ENCODE measurements at places on chromosomes 6 and 20.
A peak's percentile ranks its signal among the peaks of the same experiment; 100 is the strongest.

GRCh38 chr6:71529026-71529425 lies 240.4 kb downstream of the OGFRL1 start:
- H3K4me1 ChIP-seq = no peaks in the 10 kb centered on the region
- H3K27me3 ChIP-seq = peaks cover 3% of the 10 kb centered on the region
- no peak overlapping the region for H3K27ac ChIP-seq

GRCh38 chr20:24643731-24644626 lies 174.6 kb downstream of the SYNDIG1 start:
- DNase-seq = no peak
- H3K4me3 ChIP-seq = no peak overlapping the region
- H3K27ac ChIP-seq = no peak overlapping the region
- H3K27me3 ChIP-seq = peaks cover 24% of the 10 kb centered on the region
- no peaks in the 10 kb centered on the region for H3K36me3 ChIP-seq
- H3K4me1 ChIP-seq = peaks cover 4% of the 10 kb centered on the region

DNA sequence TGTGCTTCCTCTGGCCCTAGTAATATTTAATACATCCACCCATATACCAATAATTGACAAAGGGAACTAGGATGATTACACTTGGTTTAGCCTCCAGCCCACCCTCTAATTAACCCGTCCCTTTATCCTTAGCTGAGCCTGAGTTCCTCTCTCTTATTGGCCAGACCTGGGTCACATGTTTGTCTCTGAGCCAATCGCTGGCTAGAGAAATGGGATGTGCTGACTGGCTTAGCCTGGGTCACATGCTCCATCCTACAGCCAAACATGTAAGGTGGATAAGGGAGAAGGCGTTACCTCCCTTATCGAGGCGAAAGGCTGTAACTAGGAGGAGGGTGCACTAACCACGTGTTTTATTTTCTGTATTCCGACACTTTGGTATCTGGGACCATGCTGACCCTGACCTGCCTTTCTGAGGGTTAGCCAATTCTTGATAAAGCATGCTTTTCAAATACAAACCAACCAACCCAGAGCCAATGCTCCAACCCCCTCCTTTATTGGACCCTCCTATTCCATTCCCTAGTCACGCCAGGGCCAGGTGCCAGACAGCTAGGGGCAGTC lies 262.7 kb downstream of the PREX1 start:
- H3K4me3 ChIP-seq = no peak overlapping the region
- DNase-seq = no peak

DNA sequence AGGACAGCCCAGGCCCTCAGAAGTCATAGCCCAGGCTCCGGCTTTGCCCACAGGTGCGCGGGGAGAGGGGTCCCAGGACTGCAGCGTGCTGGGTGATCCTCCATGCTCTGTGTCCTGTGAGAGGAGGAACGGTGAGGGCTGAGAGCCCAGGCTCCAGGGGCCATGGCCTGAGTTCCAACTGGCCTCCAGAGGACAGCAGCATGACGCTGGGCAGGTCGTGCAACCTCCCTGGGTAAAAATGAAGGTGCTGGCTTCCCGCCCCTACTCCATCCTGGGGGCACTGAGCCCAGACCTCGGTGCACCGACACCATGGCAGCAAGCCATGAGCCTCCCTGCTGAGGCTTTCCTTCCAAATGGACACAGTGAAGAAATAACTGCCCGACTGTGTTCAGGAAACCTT lies 305.4 kb downstream of the TAF4 start:
- no peaks in the 10 kb centered on the region for H3K4me1 ChIP-seq
- no peaks in the 10 kb centered on the region for H3K36me3 ChIP-seq
- peaks cover 4% of the 10 kb centered on the region for H3K27me3 ChIP-seq

DNA sequence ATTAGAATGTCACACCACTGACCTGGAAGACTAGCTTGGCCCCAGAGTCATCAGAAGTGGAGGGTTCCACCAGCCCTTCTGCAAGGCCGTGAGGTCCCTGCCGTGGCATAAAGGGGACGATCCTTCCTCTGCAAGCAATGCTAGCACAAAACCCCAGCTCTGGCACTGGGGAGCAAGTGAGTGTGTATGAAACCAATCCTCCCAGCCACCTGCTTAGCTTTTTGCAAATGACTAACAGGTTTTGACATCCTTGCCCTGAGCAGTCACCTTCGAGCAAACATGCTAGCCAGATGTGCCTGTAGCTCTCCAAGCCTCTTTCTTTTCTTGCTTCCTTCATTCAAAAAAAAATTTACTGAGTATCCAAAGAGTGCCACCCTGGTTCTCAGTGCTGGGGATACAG lies 8.6 kb downstream of the SULF2 start:
- H3K27ac ChIP-seq = no peak overlapping the region
- peaks cover 52% of the 10 kb centered on the region for H3K27me3 ChIP-seq
- H3K4me1 ChIP-seq = no peaks in the 10 kb centered on the region

DNA sequence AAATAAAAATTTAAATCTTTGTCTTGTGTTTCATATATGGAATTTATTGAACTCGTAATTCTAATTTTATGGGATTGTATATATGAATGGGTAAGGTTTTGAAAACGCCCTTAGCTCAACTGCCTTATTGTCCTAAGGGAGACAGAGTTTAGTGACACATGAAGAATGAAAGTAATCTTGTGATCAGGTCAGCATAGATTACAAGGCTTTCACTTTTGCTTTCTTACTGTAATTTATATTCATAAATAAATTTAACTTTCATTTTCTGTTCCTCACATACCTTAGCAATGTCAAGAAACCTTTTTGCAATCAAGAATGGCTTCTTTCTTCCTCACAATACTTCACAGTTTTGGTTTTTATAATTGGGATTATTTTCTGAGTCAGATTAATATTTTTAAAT lies 14.4 kb downstream of the KPNA5 start:
- peaks cover 24% of the 10 kb centered on the region for H3K4me1 ChIP-seq
- DNase-seq = no peak
- peak overlapping the region; percentile 68 for H3K27ac ChIP-seq
- no peak overlapping the region for H3K4me3 ChIP-seq
- H3K36me3 ChIP-seq = peaks cover 40% of the 10 kb centered on the region

GRCh38 chr6:11828262-11828870 lies 49.8 kb upstream of the ADTRP start:
- H3K36me3 ChIP-seq = no peaks in the 10 kb centered on the region
- DNase-seq = no peak
- H3K27ac ChIP-seq = no peak overlapping the region
- H3K27me3 ChIP-seq = no peaks in the 10 kb centered on the region
- no peak overlapping the region for H3K4me3 ChIP-seq

DNA sequence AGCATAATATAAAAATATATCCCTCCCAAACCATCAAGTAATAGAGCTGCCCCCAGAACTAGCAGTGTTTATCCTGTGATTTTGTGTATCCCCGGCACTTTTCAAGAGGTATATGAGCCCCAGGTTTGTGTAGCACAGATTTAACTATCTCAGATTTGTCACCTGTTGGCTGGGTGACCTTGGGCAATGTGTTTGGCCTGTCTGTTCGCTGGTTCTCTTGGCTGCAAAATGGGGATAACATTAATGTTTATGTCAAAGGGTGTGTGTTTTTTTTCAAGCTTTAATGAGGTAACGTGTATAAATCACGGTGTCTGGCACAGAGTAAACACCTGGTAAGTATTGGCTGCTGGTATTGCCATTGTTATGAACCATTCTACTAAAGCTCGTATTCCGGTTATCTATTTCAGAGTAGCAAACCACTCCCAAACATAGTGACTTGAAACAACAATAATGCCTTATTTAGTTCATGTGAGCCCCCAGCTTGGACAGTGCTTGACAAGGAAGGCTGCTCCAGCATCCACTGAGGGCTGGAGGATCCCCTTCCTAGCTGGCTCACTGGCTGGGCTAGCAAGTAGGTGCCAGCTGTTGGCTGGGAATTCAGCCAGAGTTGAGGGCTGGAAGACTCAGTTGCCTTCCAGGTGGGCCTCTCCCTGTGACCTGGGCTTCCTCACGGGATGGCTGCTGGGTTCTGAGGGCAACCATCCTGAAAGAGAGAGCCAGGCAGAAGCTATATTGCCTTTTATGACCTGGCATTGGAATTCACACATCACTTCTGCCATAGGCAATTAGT lies 36.2 kb downstream of the PDRG1 start:
- H3K27ac ChIP-seq = no peak overlapping the region
- H3K27me3 ChIP-seq = peaks cover 30% of the 10 kb centered on the region
- no peak for DNase-seq
- H3K36me3 ChIP-seq = no peaks in the 10 kb centered on the region
- no peaks in the 10 kb centered on the region for H3K4me1 ChIP-seq
- H3K4me3 ChIP-seq = no peak overlapping the region

DNA sequence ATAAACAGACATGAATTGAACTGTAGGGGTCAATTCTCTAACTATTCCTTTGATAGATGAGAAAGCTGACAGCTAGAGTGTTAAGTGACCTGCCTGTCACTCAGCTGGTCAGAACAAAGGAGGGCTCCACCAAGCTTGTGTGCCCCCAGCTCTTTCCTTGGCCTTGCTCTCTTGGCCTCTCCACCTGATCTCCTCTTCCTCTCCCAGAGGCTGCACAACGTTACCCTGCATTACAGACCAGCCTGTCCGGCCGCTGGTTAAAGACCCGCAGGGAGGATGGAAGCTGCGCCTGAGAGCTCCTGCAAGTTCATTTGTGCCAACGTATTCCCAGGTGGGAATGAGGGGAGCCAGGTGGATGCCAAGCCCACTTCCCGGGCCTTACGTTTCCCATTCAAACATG lies 22.5 kb downstream of the AGPAT4 start:
- no peak overlapping the region for H3K27ac ChIP-seq
- no peaks in the 10 kb centered on the region for H3K36me3 ChIP-seq
- H3K27me3 ChIP-seq = no peaks in the 10 kb centered on the region

DNA sequence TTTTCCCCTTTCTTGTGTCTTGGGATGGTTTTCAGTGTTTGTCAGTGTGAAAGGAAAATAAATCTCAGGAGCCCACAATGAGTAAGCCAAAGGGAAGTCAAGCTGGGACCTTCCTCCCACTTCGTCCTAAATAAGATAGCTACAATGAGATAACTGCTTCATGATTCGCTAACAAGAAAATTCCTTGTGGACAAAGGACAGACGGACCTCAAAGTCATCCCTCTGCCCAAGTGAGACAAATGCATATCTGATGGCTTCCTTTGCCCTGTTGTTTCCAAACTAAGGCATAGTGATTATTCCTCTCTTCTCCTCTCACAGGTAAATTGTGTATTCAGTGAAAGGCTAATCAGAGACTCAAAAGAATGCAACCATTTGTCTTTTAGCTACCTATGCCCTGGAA lies 26.1 kb upstream of the ADTRP start:
- H3K4me1 ChIP-seq = peaks cover 12% of the 10 kb centered on the region
- no peaks in the 10 kb centered on the region for H3K27me3 ChIP-seq

DNA sequence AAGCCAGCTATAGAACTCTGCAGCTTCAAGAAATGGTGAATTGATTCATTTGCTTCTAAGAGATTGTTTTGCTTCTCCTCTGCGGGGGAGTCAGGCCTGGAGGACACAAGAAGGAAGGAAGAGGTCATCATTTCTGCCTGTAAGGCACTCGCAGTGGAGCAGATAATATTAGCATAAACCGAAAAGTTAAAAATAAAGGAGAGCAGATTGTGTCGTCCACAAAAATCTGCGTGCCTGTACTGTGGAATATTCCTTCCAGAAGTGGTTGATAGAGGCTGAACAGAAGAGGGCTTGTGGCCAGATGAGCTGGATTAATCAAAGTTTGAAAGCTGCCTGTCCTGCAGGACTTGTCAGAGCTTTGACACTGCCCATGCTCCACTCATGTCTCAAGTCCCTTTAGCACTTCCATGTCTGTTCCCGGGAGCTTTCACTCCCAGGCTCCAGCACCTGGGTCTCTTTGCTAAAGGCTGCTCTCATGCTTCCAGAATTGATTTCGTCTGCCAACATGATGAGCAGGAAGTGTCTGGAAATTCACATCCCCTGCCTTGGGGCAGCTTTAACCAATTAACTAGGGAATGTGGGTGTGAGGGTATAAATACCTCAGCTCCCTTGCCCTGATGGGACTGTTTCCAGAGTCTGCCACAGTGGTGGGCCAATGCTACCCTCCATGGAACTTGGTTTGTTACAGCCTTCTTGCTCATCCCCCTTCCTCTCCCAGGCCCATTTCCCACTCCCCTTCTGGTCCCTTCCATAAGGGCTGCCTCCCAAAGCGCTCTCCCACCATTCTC lies 65.1 kb upstream of the STX16 start:
- no peak overlapping the region for H3K4me3 ChIP-seq
- DNase-seq = no peak
- H3K27ac ChIP-seq = no peak overlapping the region

Measured in activated naive CD4-positive, alpha-beta T cell treated with anti-CD3 and anti-CD28 coated beads, Interleukin-2, amount 10 ng/mL, durations not matched to agents 7 days and 5 days (primary cell).